ENCODE measurements at places on chromosomes 1 and 21.
A peak's percentile ranks its signal among the peaks of the same experiment; 100 is the strongest.

DNA sequence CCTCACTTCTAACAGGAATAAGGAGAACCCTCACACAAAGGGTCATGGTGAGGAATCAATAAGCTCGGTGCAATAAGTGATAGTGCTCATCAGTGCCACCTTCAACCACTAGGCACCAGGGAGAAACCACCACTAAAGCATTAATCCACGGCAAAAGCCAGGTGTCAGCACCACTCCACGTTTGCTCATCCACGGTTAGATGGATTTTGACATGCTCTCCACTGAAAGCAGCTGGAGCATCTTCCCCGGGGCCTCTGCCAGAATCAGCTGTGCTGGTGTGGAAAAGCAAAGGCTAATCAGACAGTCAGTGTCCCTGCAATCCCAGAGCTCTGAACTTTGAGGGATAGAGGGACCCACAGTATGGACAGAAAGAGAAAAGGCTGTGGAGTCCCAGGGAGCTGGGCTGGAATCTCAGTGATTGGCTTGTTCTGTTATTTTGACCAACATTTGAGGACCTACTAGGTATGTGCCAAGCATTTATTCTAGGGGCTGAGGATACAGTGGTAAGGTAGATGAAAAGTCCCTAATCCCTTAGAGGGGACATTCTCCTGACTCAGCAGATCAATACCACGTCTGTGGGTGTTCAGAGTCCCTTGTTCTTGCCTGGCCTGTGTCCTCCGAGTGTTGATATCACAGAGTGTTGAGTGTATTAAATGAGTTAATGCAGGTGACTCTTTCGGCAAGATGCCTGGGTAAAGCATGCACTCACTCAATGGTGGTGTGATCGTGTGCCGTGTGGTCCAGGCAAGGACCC is 41.3 kb downstream of the FHAD1 start:
- no peaks in the 10 kb centered on the region for H3K4me1 ChIP-seq
- no peak overlapping the region for H3K4me3 ChIP-seq
- peaks cover 6% of the 10 kb centered on the region for H3K27me3 ChIP-seq
- no peaks in the 10 kb centered on the region for H3K36me3 ChIP-seq
- DNase-seq = no peak

- no peaks in the 10 kb centered on the region for H3K4me1 ChIP-seq
- no peak for DNase-seq
- peaks cover 13% of the 10 kb centered on the region for H3K36me3 ChIP-seq
These were observed 33.7 kb downstream of the PRDM15 start for GRCh38 chr21:41845310-41846032.

DNA sequence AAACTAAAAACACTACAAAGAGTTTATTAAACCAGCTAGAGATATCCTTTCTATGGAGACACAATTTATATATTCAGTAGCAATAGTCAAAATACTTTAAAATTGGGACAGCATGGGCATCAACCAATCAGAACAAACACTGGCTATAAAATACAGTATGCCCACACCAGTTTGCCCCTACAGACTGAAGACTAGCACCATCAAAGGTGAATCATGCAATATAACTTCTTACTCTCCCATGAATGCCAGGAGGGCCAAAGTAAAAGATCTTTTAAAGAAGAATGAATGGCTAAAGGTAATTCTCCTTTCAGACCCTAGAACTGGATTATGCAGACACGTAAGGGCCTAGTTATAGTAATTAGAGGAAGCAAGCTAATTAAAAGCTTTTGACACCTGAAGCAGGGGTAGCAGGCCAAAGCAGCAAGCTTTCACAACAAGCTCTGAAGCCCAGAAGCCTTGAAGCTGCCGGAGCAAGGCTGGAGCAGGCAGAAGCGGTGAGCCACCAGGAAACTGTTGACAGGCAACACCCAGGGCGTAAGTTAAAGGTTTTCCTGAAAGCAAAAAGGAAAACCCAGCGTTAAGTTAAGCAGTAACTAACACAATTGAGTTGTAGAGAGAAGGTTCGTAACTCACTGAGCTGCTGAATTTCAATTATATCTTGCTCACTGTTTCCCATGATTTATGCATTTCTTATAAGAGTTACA is 99.3 kb downstream of the CDC42BPA start:
- peaks cover 13% of the 10 kb centered on the region for H3K27me3 ChIP-seq
- no peak overlapping the region for H3K4me3 ChIP-seq
- no peak overlapping the region for H3K27ac ChIP-seq

DNA sequence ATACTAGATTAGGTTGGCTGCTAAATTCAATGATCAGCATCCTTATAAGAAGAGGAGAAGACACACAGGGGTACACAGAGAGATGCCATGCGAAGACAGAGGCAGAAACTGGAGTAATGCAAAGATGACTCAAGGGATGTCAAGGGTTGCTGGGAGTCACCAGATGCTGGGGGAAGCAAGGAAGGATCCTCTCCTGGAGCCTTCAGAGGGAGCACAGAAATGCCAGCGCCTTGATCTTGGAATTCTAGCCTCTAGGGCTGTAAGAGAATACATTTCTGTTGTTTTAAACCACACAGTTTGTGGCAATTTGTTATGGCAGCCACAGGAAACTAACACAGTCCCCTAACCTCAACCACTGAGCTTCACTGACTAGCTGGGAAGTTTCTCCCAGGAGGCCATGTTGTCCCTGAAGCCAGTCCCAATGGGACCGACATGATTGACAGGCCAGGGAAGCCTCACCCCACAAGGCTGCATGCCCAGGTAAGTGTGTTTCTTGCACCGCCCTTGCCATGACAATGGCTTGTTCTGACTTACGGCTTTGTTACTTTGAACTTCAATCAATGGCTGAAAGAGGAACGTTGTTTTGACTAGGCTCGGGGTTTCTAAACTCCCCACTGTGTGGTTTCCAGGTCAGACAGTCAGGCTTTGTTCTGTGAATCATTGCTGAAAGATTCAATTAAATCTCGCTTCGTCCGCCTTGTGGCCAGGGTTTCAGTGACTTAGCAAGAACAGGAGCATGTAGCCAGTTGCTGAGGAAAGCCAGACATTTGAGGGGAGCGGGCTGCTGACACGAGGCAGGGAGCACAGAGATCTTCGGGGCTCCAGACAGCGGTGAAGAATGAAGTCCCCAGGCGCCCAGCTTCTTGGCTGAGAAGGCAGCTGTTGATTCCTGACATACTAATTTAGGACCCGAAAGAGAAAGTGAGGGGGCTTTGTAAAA is 62.3 kb downstream of the RUNX1 start:
- H3K27me3 ChIP-seq = peaks cover 42% of the 10 kb centered on the region
- DNase-seq = peak; percentile 57
- H3K4me1 ChIP-seq = peaks cover 62% of the 10 kb centered on the region
- H3K4me3 ChIP-seq = peak overlapping the region; percentile 77
- H3K27ac ChIP-seq = peak overlapping the region; percentile 63

- DNase-seq = no peak
- no peaks in the 10 kb centered on the region for H3K27me3 ChIP-seq
- H3K4me1 ChIP-seq = no peaks in the 10 kb centered on the region
- no peak overlapping the region for H3K27ac ChIP-seq
- no peak overlapping the region for H3K4me3 ChIP-seq
- H3K36me3 ChIP-seq = no peaks in the 10 kb centered on the region
These were observed 757.3 kb downstream of the LTN1 start for GRCh38 chr21:28235169-28235895.

Data from activated naive CD8-positive, alpha-beta T cell treated with anti-CD3 and anti-CD28 coated beads, Interleukin-2, amount 10 ng/mL, durations not matched to agents 7 days and 5 days (primary cell).